ENCODE measurements at places on chromosomes 13 and 19. TPM values are rescaled to one million over a fixed set of nuclear protein-coding genes. Genes with fewer than 3 reads are reported as not detected.

Gene TMEM59L
- not detected for total RNA-seq

Gene FPR3
- total RNA-seq = not detected

Gene SHC2
- 0.07 TPM for total RNA-seq

Gene KANK3
- 0.29 TPM for total RNA-seq

Gene CBY2
- not detected for total RNA-seq

Gene GPX4
- total RNA-seq = 457 TPM

Gene MAST1
- total RNA-seq = 1.5 TPM

Gene ZNF177
- total RNA-seq = 1.2 TPM

Gene ACER1
- not detected for total RNA-seq

Gene RNF225
- not detected for total RNA-seq

Gene ZNF837
- total RNA-seq = 11.5 TPM

Gene TYROBP
- not detected for total RNA-seq

Gene C2CD4C
- total RNA-seq = 0.12 TPM

Gene ANGPTL4
- 82.0 TPM for total RNA-seq

Gene CASP14
- total RNA-seq = not detected

Gene EMC10
- total RNA-seq = 185 TPM

Gene CAPN12
- total RNA-seq = 0.51 TPM

Gene LNX2
- total RNA-seq = 4.7 TPM

Gene PLK5
- not detected for total RNA-seq

Gene ZNF729
- total RNA-seq = 0.14 TPM

Gene ALDH16A1
- total RNA-seq = 41.5 TPM

Gene DENND1C
- total RNA-seq = 0.94 TPM

Gene FARP1
- 97.0 TPM for total RNA-seq

Gene KLK4
- total RNA-seq = not detected

Gene ADPRHL1
- total RNA-seq = 3.3 TPM

Gene TECR
- total RNA-seq = 95.3 TPM

Gene DLL3
- 4.1 TPM for total RNA-seq

Gene LGALS14
- total RNA-seq = not detected

Gene KLK6
- total RNA-seq = 32.2 TPM

Gene CLEC11A
- 2.8 TPM for total RNA-seq

Gene CYP2A7
- total RNA-seq = not detected

Gene MBD3L3
- total RNA-seq = not detected

Gene TINCR
- total RNA-seq = 0.36 TPM

Gene SLC8A2
- total RNA-seq = not detected

Gene OVOL3
- not detected for total RNA-seq

Gene ZFR2
- total RNA-seq = not detected

Gene ZNF578
- total RNA-seq = 1.6 TPM

Gene CYP2A6
- total RNA-seq = not detected

Gene GZMM
- total RNA-seq = not detected

Gene PRRG2
- 1.0 TPM for total RNA-seq

Gene THSD1
- total RNA-seq = 19.2 TPM

Gene SYNGR4
- total RNA-seq = not detected

Gene STAP2
- 70.8 TPM for total RNA-seq

Gene TNNT1
- total RNA-seq = 1.8 TPM

Gene SBK3
- 0.23 TPM for total RNA-seq

Gene TDRD3
- total RNA-seq = 8.8 TPM

Gene COL4A2
- 513 TPM for total RNA-seq

Gene RBM26
- total RNA-seq = 24.0 TPM

Gene RDH8
- not detected for total RNA-seq

Gene PNMA8C
- 0.14 TPM for total RNA-seq

Gene MAP1S
- total RNA-seq = 50.6 TPM

Gene ZNF415
- 2.2 TPM for total RNA-seq

Gene JOSD2
- total RNA-seq = 36.4 TPM

Gene MYH14
- total RNA-seq = 19.2 TPM

Gene ZNF793
- total RNA-seq = 1.7 TPM

Gene KCNJ14
- 0.06 TPM for total RNA-seq

Gene C19orf33
- total RNA-seq = 305 TPM

Data from epithelial cell of proximal tubule (primary cell).